T-helper 17 cell (primary cell): ENCODE measurements at places on chromosomes 1 and 21.

GRCh38 chr1:76218888-76219287 is 144.3 kb downstream of the ST6GALNAC3 start:
- DNase-seq: no peak

DNA sequence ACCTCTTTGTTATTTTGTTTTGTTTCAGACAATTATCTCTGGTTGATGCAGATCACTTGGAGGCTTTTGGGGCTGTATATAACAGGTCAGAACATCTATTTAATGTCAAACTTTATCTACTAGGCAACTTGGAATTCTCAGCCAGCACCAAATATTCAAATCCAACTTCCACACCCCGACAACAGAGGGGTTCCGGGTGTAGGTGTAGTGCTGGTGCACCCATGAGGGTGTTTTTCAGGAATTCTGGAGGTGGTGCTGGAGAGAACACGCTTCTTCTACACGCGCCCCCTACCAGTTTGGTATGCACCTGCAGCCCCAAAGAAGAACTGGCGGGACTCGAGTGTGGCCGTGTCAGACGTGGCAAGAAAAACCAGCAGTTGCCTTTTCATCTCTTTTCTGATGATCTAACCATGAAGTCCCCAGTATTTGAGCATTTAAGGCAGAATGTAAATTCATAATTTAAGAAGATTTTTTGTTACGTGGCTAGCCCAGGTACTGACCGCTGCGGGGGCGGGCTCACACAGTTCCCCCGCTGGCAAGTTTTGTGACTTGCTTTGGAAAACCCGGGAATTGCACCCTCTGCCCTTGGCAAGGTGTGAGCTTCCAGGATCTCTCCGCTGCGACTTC is 462 bp upstream of the TLCD4 start:
- DNase-seq: peak; percentile 11

- no peak for DNase-seq
Measured at GRCh38 chr21:38223893-38224540, 32.8 kb upstream of the KCNJ15 start.

DNA sequence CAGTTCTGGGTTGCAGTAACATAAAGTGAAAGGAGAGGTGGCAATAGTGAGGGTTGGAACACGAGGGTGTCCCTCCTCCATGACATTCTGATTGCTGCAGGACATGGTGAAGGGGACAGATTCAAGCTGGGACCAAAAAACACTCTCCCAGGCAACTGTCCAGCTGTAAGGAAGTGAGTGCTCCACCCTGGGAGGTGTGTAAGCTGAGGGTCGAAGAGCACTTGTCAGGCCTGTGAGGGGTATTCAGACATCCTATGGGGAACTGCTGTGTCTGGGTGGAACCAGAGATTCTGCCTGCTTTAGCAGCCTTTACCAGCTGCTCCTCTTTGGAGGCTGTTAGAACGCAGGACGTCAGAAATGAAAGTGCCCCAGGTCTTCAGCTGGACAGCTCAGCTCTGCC is 212.1 kb downstream of the TRABD2B start:
- DNase-seq: no peak

DNA sequence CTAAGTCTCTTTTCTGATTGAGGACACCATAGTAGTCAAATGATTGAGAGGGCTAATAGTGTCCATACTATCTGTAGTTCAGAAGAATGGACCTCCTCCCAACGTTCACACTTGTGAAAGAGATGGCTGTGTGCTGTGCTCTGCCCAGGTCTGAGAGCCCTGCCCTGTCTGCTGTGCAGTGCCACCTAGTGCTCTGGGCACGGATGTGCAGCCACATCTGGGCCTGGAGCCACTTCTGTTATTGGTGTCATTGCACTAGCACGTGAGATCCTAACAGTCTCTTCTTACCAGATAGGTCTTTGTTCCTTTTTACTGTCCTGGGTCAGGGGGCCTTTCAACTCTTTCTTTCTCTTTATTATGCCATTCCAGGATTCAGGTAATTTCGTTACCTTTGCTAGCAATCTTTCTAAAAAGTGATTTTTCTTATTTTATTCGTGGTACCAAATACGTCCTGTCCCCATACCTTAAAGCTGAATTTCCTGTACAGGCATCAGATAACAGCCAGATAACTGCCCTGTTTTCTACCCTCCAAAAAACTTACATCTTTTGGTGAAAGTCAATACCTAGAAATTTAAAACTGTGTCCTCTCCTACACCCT is 21.7 kb downstream of the INTS3 start:
- DNase-seq: peak; percentile 62
